ENCODE measurements at places on chromosomes 1 and 21.

- no peak for DNase-seq
These were observed at the start of gene RGS1 for GRCh38 chr1:192575499-192576189. Gene RGS1, plus strand, starts transcription at chr1:192575773. Its CDS starts 20 bp downstream, at chr1:192575793.

GRCh38 chr1:9714257-9714718, 62.8 kb downstream of the PIK3CD start:
- DNase-seq = no peak

DNA sequence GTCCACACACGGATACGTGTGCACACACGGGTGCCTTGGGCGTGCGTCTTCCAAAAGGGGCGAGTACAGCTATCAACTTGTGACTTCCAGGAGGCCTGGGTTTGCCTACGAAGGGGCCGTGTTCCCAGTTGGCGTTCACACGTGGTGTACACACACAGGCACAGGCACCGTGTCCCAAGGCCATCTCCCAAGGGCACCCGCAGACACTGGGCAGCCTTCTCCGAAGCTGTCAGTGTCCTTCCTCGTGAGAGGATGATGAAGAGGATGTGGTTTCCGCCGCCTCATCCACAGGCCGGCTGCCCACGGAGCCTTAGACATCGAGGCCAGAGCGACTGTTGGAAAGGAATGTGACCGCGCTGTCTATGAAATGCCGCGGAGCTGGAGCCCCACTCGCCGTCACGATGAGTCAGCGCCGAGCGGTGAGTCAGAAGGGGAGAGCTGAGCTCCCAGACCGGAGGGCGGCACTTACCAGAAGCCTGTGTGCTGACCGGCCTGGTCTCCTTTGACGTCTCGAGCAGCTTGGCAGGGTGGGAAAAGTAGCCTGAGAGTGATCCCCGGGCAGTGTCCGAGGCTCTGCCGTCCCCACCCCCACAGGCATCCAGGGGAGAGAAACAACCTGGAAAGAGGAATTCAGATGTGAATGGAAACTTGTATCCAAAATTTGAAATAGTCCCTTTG, 141.4 kb upstream of the ARHGEF16 start:
- DNase-seq = no peak

- no peak for DNase-seq
These were observed 6.7 kb upstream of the NPHP4 start for GRCh38 chr1:5998906-5999301.

DNA sequence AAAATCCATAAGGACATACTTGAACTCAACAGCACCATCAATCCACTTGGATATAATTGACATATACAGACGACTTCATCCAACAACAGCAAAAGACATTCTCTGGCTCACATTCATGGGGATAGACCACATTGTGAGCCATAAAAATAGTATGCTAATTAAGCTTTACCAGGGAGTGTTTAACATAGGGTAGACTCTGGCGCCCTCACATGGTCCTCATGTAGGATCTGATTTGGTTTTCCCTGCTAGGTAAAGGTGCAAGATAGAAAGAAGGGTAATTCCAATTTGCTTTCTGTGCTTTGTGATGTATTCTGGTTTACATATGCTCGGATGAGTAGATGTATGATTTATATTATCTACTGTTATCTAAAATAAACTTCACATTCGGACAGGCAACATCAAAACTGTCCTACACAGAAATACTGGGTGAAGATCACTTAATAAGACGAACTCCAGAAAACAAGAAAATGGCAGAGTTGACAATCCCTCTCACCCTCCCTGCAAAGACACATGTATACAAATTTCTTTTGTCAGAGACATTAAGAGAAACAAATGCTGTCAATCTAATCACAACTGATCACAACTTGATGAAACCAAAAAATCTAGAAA, 27.7 kb downstream of the CR1L start:
- peak; percentile 3 for DNase-seq

- no peak for DNase-seq
These were observed 32.3 kb downstream of the CD58 start for GRCh38 chr1:116538544-116538943.

DNA sequence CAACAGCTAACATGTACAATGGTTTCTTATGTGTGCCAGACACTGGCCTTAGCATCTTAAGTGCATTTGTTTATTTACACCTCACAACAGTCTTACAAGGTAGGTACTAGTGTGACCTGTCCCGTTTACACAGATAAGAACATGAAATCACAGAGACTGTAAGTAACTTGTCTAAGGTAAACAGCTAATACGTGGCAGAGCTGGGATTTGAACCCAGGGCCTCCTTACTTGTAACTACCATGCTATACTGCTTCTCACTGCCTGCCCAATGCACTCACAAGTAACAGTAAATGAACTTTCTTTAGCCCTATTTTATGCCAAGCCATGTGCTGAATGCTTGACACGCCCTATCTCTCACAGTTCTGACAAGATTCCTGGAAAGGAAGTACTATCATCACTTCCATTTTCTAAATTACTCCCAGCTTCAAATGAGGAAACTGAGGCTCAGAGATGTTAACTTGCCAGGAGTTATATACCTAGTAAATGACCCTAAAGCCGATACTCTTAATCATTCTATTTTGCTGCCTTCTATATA, 25.7 kb upstream of the ROR1 start:
- DNase-seq = no peak

- no peak for DNase-seq
These were observed 41.5 kb upstream of the HAO2 start for GRCh38 chr1:119327094-119327449.

- DNase-seq = no peak
These were observed 102.0 kb upstream of the C8B start for GRCh38 chr1:57067863-57068262.

GRCh38 chr1:53156783-53157182, 14.3 kb upstream of the SLC1A7 start:
- no peak for DNase-seq

GRCh38 chr1:180548686-180549317, 10.0 kb upstream of the OVAAL start:
- DNase-seq = peak; percentile 34

- DNase-seq = no peak
These were observed 53.6 kb upstream of the RAP1A start for GRCh38 chr1:111565968-111566367.

DNA sequence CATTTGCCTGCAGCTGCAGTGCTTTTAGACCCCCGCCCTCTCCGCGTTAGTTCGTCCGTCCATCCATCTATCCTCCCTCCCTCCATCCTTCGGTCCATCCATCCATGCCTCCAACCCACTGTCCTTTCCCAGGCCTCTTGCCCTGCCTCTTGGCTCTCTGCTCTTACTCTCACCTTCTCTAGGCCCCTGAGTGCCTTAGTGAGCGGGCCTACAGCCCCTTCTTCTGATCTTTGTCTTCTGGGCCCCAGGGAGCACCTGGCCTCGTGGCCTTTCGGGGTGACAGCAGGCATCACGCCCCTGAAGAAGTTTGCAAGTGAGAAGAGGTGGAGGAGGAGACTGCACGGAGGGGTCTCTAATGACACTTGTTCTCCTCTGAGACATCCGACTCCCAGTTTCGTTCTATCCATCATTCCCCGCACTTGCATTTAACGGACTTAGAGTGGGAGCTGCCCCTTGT, 842 bp downstream of the ATXN7L2 start:
- no peak for DNase-seq

DNA sequence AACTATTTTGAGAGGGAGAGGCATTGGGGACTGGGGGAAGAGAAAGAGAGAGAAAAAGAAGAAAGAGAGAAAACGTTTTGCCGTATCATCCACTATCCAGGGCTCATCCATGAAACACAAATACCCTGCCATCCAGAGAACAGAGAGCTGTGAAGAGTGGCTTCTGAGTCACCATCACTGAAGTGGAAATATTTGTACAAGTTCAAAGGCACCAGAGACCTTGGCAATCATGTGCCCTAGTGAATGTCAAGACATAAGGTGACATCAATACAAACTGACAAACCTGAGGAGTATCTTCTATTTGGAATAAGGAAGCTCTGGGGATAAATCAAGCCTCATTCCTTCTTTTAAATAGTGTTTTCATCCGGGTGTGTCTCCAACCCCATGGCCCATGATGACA, 197.2 kb upstream of the PROX1 start:
- DNase-seq = no peak

- DNase-seq = no peak
These were observed 40.2 kb upstream of the SLC6A9 start for GRCh38 chr1:44071461-44071860.

DNA sequence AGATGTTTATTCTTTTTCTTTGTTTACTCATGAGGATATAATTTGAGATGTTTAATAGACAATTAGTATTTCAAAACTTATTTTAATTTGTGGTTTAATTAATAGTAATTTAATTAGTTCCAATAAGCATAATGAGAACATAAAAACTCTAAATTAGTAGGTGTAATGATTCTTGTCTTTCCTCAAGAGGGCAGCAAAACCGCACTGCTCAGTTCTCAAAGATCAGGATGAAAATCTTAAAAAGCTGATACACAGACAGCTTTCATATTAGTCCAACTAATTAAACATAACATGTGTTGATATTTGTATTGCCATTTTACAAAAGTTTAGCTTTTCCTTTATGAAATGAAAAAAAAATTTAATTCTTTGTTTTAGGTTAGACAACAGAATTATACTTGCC, 106.7 kb upstream of the C21orf91 start:
- DNase-seq = peak; percentile 17

DNA sequence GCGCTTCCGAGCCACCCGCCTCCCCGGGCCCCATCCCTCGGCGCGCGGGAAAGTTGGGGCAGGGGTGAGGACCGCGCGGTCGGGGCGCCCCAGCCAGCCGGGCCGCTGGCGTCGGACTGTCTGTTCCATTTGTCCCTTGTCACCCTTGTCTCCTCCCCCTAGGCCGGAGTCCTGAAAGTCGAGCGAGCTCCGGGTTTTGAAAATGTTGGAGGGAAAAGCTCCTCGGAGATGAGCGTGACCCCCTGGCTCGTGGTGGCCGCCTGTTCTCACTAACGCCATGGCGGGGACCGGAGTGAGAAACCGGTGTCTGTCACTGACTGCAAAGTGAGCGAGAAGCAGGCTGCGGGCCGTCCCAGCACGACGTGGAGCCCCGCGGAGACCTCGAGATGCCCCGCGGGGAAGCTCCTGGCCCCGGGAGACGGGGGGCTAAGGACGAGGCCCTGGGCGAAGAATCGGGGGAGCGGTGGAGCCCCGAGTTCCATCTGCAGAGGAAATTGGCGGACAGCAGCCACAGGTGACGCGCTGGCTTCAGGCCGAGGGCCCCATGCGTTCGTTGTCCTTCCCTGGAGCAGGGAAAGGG, 491 bp downstream of the PER3 start:
- no peak for DNase-seq

- no peak for DNase-seq
These were observed 26.7 kb upstream of the RPTN start for GRCh38 chr1:152185544-152186391.

DNA sequence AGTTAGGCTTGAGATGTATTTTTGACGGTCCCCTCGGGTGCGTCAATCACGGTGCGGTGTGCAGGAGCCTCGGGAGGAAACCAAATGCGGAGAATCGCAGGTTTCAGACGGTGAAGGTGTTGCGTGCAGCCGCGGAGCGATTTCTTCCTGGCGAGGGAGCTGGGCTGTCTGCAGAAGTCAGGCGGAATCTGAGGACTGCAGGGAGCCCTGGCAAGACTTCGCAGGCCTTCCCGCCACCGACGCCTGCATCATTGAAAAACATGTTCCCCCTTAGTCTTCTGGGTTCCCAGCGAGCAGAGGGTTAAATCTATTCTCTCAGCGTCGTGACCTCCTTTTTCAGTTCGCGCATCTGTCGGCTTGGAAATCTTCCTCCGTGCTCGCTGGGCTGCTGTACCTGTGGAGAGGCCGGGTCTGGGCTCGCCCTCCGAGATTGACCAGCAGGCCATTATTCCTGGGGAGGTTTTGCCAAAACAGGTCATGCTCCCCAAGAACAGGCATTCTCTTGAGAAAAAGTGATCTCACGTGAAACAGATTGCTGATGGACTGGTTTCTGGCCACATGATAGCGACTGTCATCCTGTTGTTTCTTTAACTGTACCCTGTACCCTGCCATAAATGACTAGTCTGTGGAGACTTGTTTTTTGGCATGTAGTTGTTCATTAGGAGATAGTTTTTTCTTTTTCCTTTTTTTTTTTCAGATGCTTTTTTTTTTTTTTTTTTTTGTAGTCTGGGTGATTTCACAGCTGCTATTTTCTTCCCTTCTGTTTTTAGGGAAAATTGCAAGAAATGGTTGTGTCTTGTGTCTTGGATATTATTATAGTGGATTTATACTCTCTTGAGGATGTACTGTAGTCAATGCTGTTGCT, 894 bp downstream of the EPB41 start:
- peak; percentile 49 for DNase-seq

GRCh38 chr1:87329051-87329525, 408 bp downstream of the LMO4 start:
- peak; percentile 50 for DNase-seq

DNA sequence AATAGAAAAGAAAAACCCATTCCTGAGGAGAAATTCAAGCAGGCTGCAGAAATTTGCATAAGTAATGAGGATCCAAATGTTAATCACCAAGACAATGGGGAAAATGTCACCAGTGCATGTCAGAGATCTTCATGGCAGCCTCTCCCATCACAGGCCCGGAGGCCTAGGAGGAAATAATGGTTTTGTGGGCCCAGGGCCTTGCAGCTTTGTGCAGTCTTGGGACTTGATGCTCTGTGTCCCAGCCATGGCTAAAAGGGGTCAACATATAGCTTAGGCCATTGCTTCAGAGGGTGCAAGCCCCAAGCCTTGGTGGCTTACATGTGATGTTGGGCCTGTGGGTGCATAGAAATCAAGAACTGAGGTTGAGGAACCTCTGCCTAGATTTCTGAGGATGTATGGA, 22.7 kb downstream of the RAB3GAP2 start:
- no peak for DNase-seq

DNA sequence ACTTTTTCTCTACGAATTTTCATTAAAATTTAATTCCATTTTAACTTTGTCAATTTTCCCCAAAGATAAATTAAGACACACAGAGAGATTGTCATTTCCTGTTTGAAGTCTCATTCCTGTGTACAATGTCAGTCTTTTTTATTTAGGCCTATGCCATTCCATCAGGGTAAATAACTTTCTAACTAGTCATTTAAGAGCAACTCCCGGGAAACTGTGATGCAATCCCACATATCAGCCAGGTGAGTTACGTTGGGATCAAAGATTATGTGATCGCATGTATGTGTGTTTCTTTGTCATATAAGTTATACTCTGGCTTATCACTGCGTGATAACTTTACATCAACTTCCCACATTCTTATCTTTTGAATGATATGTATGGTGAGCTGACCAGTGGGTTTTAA, 86.1 kb upstream of the S1PR1 start:
- no peak for DNase-seq

DNA sequence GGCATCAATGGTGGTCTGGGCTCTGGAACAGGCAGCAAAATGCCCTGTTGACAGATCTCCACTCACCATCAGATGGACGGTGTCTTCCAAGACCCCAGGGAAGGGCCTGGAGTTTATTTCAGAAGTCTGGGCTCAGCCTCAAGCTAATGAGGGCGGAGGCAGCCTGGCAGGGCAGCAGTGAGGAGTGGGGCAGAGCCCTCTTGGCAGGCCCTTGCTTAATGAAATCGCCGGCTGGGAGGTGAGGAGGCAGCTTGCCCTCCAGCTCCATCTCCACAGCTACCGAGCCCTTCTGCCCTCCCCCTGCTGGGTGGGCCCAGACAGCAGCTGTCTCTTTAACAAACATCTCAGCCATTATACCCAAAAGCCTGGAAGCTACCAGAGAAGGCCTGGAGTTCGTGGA, 22.0 kb upstream of the GRIK3 start:
- DNase-seq = peak; percentile 87

All from NCI-H1092 (cell line).